Adipocyte (in vitro differentiated cells): ENCODE measurements at places on chromosomes 16 and 17.
A peak's percentile ranks its signal among the peaks of the same experiment; 100 is the strongest.

DNA sequence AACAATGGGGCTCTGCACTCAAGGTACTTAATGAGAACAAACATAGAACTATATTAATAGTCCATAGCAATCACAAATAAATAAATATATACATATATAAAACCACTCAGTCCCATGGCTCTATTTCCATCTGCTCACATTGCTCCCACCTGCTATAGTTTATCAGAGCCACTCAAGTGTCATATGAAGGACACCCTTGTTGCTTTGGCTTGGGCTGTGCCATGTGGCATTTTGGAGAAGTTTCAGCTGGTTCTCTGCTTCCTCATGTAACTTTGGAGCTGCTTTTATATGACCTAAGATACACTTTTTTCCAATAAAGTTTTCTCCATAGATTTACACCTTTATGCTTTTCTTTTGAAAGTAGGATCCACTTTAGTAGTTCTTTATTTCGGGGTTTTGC is 126.4 kb downstream of the KCNJ2 start:
- DNase-seq, result no peak

GRCh38 chr17:81481073-81481799 is 31.4 kb downstream of the ACTG1 start:
- DNase-seq, result peak; percentile 93

- no peak for DNase-seq
These were observed 195.5 kb downstream of the HAPSTR1 start for GRCh38 chr16:9286930-9287329.

- no peak for DNase-seq
These were observed 941.0 kb downstream of the KCNJ2 start for GRCh38 chr17:71110326-71110725.

DNA sequence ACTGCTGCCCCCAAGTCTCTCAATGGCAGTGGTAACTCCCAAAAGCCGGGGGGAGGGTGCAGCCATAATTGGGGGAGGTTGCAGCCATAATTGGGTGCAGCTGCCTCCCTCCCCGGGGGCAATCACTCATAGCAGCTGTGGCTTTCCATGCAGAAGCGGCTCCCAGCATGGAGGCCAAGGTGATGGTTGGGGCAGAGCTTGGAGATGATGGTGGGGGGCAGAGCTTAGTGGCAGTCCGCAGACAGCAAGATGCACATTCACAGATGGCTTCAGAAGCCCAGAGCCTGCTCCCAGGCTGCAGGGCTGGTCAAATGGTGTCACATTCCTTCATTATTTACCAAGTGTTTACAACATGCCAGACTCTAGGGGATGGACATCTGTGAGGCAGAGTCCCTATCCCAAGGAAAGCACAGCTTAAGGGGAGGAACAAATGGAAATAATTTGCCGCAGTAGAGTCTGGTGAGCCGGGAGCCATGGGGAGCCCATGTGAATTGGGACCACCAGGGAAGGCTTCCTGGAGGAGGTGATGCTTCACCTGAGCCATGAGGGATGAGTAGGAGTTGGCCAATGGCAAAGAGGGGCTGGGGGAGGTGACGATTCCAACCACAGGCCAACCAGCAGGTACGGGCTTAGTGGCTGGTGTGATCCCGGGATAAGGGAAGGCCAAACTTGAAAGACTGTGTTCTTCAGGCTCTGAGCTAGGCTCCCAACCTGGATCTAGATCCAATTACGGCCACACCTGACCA is 8.1 kb downstream of the DOC2B start:
- DNase-seq, result no peak

- no peak for DNase-seq
These were observed 104.2 kb upstream of the CDH11 start for GRCh38 chr16:65226077-65226476.

- no peak for DNase-seq
These were observed 8.9 kb upstream of the NME1 start for GRCh38 chr17:51144266-51145022.

- DNase-seq, result no peak
These were observed at the start of gene TMEM92 for GRCh38 chr17:50274142-50274896. TMEM92 (plus strand) TSS chr17:50274466; CDS start chr17:50274502, 36 bp downstream.

- no peak for DNase-seq
These were observed 358.0 kb downstream of the C16orf95 start for GRCh38 chr16:86959091-86959651.

DNA sequence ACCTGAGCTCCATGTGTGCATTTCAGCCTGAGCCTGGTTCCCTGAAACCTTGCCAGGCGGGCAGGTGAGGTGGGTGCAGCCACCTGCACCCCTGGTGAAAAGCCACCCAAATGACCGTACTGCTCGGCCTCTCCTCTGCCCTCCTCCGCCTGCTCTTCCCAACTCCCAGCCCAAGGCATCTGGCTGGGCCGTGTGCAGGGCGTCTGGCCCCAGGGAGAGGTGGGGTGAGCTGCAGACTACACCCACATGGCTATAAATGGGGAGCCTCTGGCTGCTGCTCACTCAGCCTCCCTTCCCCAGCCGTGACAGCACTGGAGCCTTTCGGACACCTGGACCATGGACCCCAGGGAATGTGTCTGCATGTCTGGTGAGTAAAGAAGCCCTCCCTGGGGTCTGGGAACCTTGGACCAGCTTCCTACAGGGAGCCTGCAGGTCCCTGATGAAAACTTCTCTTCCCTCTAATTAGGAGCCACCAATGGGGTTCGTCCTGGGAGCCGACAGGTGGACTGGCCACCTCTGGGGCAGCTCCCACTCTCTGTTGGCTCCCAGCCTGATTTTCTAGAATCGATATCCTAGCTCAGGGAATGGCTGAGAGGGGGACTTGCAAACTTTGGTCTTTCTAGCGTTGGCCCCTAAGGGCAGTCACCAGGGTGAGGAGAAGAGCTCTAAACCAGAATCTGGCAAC is at the start of gene MT4:
Gene MT4, plus strand, starts transcription at position 281 of the 685 bp plus-strand sequence. Its CDS starts 56 bp downstream, at position 337.
- no peak for DNase-seq

GRCh38 chr17:81986606-81987005 is 9.2 kb downstream of the ASPSCR1 start:
- DNase-seq, result no peak

DNA sequence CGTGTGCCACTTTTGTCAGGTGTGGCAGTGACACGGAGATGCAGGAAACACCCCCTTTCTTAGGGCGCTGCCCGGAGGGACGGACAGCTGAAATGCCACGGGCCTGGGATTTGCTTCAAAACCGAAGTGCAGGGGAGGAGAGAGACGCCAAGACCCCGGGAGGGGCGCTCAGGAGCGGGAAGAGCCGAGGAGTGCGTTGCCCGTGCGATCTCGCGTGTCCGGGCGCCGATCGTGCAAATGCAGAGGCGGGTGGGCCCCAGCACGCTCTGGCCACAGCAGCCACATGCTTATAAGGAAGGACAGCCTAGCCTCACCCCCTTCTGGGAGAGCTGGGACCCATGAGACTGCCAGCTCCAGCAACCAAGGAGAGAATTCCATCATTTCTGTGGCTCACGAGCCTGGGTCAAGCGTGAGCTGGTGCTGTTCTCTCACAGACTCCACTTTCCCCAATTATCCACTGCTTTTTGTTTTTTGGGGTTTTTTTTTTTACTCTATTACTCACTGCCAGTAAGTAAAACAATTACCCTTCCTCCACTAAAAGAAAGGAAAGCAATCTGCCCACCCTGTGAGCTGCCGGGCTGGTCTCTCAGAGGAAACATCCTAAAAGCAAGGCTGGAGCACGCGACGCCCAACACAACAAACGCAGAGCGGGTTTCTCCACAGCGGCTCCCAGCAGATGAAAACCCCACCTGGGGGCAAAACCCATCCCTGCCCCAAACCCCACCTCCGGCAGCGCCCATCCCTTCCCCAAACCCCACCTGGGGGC is 27.2 kb upstream of the C16orf95 start:
- DNase-seq, result no peak

DNA sequence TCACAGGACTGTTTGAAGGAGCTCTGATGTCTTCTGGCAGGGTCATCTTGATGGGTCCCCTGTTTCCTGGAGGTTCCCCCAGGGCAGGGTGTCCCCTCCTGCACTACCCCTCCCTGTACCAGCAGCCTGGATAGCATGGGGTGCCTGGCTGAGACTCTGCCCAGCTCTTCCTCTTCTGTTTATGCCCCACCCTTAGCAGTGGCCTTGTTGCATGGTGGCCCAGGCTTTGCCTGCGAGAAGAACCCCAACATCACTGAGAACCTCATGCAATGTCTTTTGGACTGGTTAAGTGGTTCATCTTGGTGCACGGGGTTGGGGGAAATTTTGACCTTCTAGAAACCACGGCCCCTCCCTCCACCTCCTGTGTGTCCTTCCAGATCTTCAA is 121.8 kb downstream of the IRX3 start:
- DNase-seq, result no peak
